ENCODE measurements at places on chromosomes 6 and 20. TPM values are rescaled to one million over a fixed set of nuclear protein-coding genes. Genes with fewer than 3 reads are reported as not detected.

DNA sequence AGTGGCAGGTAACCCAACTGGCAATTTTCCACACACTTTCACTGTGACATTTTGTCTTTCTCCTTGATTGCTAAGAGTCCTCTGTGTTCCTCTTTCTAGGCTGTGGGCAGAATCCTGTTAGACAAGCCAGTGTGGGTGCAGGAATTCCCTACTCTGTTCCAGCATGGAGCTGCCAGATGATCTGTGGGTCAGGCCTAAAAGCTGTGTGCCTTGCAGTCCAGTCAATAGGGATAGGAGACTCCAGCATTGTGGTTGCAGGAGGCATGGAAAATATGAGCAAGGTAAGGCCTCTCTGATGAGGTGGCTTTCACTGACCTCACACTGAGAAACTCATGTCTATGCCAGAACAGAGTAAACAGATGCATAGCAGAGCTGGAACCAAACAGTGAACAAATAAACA lies 5.1 kb downstream of the ACAT2 start:
- no peak for DNase-seq

GRCh38 chr20:36493801-36494114 lies 47.6 kb upstream of the MYL9 start:
- DNase-seq: peak; percentile 78

- DNase-seq: no peak
These were observed 6.9 kb downstream of the SNAP25 start for GRCh38 chr20:10225439-10226060.

GRCh38 chr6:53431704-53432103 lies 83.0 kb upstream of the ELOVL5 start:
- no peak for DNase-seq

DNA sequence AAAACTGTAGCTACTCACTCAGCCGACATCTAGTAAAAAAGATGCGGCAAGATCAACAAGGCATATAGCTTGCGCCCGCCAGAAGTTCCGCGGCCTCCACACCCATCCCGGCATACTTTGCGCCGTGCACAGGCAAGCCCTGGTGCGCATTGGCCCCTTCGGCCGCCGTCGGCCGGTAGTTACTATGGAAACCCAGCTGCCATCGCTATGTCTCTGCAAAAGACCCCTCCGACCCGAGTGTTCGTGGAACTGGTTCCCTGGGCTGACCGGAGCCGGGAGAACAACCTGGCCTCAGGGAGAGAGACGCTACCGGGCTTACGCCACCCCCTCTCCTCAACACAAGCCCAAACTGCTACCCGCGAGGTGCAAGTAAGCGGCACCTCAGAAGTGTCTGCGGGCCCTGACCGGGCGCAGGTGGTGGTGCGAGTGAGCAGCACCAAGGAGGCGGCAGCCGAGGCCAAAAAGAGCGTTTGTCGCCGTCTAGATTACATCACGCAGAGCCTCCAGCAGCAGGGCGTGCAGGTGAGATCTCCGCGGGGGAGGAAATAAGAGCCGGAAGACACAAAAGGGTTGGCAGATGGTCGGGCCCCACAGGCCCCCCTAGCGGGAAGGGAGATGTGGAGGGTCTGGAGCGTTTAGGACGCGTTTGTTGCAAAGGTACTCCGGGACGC lies at the start of gene IRAK1BP1:
Gene IRAK1BP1, plus strand, starts transcription at position 182 of the 671 bp plus-strand sequence. Its CDS starts 26 bp downstream, at position 208.
- peak; percentile 96 for DNase-seq

GRCh38 chr6:13135152-13135551 lies 193.2 kb downstream of the TBC1D7 start:
- DNase-seq: no peak

- DNase-seq: no peak
These were observed 26.5 kb upstream of the CD93 start for GRCh38 chr20:23112595-23112994.

DNA sequence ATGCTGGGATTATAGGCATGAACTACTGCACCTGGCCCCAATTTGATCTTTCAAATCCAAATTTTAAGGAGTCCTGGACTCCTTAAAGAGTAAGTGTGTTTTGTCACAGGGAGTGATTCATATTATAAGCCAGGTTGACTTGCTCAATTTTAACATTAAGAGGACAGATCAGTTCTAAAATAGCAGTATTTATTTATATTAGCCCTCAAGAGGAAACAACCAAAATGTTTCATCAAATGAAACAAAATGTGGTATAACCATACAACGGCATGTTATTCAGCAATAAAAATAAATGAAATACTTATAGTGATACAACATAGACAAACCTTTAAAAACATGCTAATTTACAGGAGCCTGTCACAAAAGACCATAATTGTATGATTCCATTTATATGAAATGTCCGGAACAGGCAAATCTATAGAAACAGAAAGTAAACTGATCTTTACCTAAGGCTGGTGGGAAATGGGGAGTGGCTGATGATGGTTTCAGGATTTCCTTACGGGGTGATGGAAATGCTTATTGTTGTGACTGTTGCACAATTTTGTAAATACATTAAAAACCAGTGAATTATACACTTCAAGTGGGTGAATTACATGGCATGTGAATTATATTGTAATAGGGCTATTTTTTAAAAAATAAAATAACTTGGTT lies 637.4 kb downstream of the MMUT start:
- no peak for DNase-seq

GRCh38 chr6:135182071-135183001 lies 1.2 kb downstream of the MYB start:
- DNase-seq: peak; percentile 45

The PNPLA1 gene
- not detected for polyA plus RNA-seq

The C6orf141 gene
- 2.6 TPM for polyA plus RNA-seq

The MLN gene
- polyA plus RNA-seq: not detected
